ENCODE measurements at places on chromosomes 1 and 21.

DNA sequence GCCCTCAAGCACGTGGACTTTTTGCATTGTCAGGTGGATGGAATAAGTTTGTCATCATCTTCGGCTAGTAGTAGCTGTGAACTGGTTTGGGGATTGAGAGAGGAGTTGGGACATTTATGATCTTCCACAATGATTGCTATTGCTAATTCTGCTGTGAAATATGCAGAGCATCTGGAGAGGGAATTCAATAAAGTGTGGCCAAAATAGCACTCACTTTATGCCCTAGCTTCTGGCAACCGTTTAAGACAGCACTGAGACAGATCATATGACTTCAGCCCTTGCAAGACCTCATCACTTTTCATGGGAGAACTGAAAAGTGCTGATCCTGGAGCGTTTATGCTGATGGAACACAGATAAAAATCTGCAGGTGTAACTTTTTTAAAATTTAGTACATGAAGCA, 360.8 kb downstream of the GPATCH2 start:
- DNase-seq: no peak

GRCh38 chr1:92968138-92969032, 7.1 kb upstream of the DIPK1A start:
- DNase-seq: peak; percentile 72

- DNase-seq: peak; percentile 55
Observed at GRCh38 chr1:65068202-65069010, 79.6 kb upstream of the AK4 start.

DNA sequence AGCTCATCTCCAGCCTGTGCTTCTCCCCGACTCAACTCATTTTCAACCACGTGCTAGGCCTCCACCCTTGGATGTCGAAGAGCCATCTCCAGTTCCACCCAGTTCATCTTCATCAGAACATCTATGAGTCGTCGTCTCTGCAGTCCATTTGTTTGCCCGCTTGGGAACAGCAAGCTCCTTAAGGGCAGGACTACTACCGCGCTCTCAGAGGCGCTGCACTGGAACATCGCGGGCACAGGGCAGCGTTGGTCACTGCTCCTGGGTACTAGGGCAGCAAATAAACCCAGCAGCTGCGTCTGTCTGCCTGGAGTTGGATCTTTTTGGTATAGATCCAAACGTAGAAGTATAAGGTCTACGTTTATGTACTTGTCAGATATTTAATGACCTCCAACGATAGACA, 478 bp upstream of the PRDM2 start:
- peak; percentile 25 for DNase-seq

DNA sequence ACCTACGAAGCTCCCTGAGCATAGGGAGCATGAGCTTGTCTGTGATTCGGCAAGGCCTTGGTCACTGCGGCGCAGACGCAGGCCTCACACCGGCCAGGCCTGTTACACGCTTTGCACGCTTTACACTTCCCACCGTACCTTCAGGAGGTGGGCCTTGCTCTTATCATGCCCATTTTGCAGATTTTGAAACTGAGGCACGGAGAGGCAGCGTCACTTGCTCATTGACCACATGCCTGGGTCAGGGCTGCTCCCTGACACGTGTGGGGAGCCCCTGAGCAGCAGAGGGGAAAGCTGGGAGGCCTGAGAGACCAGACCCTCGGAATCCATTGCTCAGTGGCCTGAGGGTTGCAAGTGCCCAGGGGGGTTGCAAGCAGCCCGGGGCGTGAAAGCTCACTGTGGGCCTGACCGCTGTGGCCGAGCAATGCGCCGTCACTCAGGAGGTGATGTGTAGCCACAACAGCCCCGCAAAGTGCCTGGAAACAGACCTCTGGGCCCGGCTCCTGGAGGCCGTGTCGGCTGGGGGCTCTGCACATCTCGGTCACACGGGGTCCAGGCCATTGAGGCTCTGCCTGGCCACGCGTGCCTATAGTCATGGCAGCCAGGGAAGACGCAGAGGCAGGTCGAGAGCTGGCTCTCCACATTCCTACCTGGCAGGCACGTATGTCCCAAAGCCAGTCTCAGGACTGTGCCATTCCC, 6.9 kb downstream of the ARHGEF16 start:
- DNase-seq: no peak

GRCh38 chr21:45709173-45709572, 65.6 kb downstream of the PCBP3 start:
- DNase-seq: no peak

GRCh38 chr1:9539829-9540550, 725 bp downstream of the SLC25A33 start:
- DNase-seq: peak; percentile 64

GRCh38 chr1:58968360-58968952, 184.6 kb upstream of the JUN start:
- peak; percentile 30 for DNase-seq

DNA sequence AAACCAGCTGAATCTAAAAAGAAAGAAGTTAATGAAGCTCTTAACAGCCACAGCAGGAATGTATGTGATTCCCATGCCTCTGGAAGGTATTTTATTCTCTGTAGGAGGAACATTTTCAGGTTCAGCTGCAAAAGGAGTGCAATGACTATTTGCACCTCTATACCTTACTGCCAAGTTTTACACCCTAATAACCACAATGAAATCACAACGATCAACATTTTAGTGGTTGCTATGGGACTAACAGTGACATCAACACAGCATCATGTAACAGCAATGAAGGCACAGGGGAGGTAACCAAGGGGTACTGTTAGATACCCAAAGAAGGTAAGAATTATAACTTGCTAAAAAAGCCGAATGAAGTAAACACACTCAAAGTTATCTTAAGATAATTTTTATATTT, 116.3 kb upstream of the HP1BP3 start:
- no peak for DNase-seq

DNA sequence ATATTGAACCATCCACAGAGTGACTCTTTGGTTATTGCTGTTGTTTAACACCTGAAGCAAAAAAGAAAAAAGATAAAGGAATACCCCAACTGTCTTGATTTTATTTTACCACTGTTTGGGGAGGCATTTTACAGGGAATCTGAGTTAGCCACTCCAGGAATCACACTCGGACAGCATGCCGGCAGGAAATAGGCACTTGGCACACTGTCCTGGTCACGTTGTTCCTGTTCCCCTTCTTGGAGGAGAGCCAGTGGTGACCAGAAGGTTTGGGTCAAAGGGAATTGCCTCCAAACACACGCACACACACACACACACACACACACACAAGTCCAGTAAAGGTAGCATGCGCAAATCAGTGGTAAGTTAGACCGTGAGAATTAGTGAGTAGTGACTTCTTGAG, 13.8 kb downstream of the RGS4 start:
- no peak for DNase-seq

GRCh38 chr1:234608911-234609690, 877 bp downstream of the IRF2BP2 start:
- DNase-seq: peak; percentile 72

DNA sequence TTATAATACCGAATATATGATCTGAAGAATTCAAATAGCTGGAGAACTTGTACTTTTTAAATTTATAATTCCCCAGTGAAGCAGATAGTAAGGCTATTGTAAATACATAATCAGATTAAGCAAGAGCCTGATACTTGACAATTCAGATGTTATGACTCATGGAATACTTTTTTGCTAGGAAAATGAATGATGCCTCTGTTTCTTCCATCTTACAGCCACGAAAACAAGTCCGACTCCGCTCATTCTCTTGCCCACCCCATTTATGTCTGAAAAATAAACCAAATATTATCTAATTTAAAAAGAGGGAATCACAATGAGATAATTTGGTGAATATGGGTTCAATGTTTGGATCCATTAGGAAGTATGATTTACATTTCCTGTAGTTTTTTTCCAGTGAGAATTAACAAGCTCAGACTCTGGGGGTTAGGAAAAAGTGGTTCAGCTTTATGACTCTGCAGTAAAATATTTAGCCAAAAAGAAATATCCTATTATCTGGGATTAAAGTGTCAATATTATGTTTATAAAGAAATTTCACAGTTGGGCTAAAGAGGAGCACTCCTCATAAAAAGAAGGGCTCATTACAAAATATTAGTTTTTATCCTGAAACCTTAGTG, 50.4 kb upstream of the DAB1 start:
- no peak for DNase-seq

GRCh38 chr1:152002960-152003359, 9.3 kb upstream of the S100A10 start:
- no peak for DNase-seq

GRCh38 chr21:19320291-19320690, 916.7 kb upstream of the TMPRSS15 start:
- DNase-seq: no peak

DNA sequence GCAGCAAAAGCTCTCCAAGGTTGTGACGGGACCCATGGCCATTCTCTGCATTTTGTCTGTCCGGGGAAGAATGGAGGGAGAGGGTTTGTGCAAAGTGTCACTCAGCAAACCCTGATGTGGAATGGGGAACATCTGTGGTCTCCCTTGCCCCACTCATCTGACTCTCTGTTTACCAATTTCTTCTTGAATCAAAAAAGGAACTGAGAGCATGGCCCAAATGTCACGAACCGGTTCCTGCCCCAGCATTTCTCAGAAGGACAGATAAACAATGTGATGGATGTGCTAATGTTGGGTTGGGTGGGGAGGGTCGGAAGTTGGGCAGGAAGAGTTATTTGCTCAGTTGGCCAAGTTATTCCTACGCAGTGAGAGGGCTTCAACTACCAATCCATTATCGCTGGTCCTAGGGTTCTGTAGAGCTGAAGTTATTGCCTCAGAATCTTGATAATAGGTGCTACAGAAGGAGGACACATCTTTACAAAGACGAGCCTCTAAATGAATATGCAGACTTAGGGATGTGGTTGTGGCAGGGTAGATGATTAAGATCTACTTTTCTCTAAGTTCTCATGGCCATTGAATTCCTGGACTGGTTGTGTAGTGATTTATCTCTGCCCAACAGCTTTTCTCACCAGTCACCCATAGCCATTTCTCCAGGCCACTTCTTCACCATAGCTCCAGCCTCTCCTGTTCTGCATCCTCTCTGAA, 9.6 kb upstream of the DUSP12 start:
- peak; percentile 57 for DNase-seq

- DNase-seq: no peak
Observed at GRCh38 chr1:210711825-210712612, 383.3 kb downstream of the HHAT start.

- no peak for DNase-seq
Observed at GRCh38 chr1:152191260-152191659, 32.2 kb upstream of the RPTN start.

DNA sequence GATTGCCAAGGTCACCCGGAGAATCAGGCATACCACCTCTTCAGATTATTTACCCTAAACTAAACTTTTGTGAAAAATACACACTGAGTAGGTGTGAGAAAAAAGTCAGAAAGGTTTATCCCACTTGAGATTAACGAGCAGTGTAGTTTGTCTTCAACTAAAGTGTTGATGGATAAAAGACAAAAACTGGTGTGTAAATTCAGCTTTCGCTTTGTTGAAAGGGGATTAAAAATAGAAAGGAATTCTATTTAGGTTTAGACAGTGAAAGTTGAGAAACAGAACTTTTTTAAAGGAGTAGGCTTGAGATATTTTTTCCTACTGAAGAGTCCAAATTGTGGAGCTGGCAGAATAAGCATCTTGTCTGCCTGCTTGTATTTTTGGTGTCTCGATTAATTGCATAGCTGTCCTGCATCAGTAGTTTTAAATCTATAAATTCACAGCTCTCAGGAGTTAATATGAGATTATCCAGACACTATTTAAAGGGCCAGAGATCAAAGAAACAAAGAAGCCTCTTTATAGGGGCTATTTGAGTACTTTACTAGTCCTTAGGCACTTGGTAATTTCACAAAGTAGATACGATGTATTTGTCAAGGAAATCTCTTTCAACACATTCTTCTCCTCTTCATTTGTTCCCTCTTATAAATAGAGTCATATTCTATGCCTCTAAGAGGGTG, 46.7 kb upstream of the RABGAP1L start:
- no peak for DNase-seq

DNA sequence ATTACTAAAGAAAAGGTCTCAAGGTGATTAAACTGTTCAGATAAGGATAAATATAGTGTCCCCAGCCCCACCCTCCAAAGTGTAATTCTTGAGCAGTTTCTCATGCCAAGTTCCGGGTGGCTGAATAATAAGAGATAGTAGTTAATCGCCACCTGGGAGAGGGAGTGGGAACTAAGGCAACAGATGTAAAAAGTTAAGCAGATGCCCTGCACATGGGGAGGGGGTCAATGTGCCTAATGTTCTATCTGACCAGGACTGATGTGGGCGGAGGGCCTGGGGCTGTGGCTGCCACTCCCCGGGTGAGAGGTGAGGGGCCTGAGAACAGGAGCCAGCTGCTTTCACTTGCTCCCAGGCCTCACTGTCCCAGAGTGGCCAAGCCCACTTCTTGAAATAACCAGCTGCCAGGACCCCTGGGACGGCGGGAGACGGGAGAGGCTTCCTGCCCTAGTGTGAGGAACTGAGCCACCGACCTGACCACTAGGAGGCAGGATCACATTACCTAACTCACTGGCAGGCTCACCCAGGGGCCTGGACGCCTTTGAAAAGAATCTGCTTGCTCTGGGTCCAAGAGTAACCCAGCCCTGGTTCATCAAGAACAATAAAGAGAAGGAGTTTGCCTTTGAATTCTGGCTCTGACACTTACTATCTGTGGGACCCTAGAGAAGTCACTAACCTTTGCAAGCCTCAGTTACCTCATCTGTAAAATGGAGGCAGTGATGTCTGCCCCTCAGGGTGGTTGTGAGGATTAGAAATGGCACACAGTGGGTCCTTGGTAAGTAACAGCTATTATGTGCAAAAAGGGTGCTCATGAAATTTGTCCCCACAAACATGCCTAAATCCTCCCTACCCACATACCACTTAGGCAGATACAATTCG, 179.2 kb downstream of the ATG4C start:
- no peak for DNase-seq

DNA sequence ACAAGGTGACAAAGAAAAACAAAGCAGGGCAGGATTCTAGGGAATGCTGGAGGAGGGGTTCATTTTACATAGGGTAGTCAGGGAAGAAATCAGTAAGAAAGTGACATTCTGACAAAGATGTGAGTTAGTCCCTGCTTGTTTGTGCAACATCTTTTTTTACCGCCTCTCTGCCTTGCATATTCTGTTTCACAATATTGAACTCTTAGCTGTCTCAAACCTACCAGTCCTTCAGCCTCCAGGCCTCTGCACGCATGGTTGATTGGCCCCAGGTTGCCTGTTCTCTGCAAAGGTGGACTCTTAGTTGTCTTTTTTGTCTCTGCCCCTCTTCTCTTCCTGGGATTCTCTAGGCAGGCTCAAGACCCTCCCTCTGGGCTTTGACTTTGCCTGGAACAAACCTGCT, 152.2 kb upstream of the RUNX1 start:
- no peak for DNase-seq

- DNase-seq: no peak
Observed at GRCh38 chr1:117794073-117794472, 135.3 kb downstream of the GDAP2 start.

GRCh38 chr1:83897516-83897915, 101.4 kb downstream of the TTLL7 start:
- DNase-seq: no peak

DNA sequence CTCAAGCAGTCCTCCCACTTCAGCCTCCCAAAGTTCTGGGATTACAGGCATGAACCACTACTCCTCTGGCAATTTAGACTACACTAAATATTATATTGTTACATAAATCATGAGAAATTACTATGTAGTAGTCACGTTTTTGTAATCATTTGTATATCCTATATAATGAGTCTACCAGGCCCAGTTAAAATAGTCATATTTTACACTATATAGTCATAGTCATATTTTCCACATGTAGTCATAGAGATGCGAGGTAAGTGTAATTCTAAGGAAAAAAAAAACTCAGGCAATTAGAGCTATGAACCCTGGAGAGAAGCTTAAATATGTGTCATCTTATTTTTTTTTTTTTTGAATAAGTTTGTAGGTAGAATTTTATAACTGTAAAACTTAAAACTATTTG, 90.0 kb downstream of the FNBP1L start:
- no peak for DNase-seq
